ENCODE measurements at places on chromosomes 2 and 18.
A peak's percentile ranks its signal among the peaks of the same experiment; 100 is the strongest.

GRCh38 chr2:138395565-138396306, 105.8 kb upstream of the SPOPL start:
- no peak for DNase-seq

DNA sequence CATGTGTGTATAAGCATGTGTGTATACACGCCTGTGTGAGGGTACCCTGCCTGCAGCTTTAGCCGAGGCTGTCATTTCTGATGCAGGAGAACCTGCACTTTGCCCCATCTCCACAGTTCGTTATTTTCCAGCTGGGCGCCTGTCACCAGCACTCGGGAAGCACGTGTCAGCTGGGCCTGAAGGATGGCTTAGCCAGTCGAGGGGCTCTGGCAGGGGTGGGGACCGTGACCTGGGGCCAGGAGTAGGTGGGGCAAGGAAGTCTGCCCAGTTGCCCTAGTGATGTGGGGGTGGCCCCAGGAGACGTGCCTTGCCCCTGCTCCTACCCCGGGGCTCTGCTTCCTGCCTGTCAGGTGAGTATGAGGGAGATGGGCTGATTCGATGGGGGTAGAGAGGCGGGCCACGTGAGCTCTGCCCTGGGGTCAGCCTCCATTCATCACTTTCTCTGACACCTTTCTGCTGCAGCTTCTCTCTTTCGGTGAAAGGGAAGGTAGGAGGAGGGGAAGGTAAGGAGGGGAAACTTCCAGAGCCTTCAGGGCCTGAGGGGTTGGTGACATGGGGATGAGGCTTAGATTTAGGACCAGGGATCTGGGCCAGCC, 130.6 kb upstream of the SKOR2 start:
- DNase-seq = no peak

- DNase-seq = no peak
These were observed 72.7 kb downstream of the NYAP2 start for GRCh38 chr2:225472161-225472560.

- DNase-seq = no peak
These were observed 4.8 kb downstream of the TNFRSF11A start for GRCh38 chr18:62329691-62330454.

DNA sequence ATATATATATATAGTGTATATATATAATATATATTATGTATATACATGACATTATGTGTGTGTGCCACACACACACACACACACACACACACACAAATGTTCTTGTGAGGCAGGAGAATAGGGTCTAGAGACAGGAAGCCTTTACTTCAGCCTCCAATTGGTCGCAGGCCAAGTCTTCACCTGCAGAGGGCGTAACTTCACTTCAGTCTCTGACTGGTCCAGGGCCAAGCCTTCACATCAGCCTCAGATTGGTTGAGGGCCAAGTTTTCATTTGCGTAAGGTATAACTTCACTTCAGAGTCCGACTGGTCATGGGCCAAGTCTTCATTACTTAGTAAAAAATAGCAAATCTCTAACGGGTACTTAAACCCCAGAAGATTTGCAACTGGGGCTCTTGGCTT, 13.2 kb upstream of the SS18 start:
- DNase-seq = no peak

GRCh38 chr18:13300029-13300428, 81.5 kb downstream of the LDLRAD4 start:
- DNase-seq = peak; percentile 43

DNA sequence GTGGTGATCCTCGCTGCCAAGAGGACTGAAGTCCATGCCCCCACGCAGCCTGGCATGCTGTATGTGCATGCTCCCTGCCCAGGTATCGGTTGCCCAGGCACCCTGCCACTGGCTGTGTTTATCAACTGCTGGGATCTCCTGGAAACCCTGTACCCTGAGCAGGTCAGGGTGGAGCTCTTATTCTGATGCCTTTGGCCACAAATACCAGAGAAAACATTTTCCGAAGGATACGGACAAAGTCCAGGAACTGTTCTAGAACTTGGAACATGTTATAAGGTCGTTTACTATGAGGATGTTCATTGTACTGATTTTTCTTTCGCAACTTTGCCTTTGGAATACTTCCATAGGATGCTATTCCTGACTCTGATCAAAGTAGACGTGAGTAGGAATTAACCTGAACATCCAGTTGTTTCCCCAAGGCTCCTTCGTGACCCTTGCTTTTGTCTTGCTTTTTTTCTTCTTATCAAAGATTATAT, 55.2 kb downstream of the TMEM17 start:
- DNase-seq = no peak

DNA sequence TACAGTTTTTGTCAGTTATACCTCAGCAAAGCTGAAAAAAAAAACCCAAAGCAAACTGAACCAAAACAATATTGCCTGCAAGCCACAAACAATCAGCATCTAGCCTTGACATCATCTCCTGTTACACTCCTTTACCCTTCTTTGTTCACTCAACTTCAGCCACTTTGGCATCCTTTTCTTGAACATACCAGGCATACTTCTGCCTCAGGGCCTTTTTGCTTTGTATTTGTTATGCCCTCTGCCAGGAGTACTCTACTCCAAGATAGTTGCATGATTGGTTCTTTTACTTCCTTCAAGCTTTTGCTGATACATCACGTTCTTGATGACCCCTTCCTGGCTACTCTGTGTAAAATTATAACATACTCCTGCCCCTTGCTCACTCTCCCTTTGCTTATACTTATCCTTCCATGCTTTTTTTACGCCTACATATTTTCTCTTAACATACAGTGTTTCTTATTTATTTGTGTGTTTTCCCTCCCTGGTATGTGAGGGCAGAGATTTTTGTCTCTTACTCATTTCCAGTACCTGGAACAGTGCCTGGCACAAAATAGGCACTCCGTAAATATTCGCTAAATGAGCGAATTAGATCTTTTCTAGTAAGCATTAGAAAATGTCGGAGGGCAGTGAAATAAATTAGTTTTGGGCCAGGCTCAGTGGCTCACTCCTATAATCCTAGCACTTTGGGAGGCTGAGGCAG, 12.7 kb downstream of the ABI2 start:
- no peak for DNase-seq

DNA sequence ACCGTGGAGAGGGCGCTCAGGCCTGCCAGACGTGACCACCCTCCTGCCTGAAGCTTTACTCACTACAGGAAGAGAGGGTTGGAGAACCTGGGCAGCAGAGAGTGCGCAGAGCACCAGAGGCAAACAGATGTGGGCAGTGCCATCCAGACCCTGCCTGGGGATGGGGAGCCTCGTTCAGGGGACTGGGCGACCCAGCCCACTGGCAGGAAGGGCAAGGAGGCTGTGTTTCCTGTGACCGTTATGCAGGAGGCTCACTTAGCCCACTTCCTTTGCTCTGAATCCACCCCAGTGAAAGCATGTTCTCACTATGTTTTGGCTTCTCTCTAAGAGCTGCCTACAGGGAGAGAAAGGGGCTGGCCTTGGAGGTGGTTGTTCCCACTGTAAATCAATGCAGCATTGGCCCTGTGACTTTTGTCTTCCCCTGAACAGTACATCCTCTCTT, 23.0 kb upstream of the ACKR3 start:
- no peak for DNase-seq

DNA sequence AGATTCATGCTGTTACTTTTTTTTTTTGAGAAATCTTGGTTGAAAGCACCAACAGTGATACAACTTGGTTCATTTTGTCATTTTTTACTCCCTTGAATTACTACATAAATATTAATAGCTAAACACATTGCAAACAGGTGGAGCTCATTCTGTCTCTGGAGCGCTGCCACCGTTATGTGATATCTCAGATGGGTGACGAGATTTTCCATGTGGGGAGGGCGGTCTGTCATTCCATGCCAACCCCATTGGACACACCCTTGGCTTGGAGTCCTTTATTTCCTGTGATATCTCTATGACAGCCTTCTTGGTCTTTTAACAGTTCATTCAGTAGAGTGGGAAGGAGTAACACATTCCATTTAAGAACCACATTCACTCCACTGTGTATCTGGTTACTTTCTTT, 794.8 kb downstream of the SATB2 start:
- DNase-seq = no peak

DNA sequence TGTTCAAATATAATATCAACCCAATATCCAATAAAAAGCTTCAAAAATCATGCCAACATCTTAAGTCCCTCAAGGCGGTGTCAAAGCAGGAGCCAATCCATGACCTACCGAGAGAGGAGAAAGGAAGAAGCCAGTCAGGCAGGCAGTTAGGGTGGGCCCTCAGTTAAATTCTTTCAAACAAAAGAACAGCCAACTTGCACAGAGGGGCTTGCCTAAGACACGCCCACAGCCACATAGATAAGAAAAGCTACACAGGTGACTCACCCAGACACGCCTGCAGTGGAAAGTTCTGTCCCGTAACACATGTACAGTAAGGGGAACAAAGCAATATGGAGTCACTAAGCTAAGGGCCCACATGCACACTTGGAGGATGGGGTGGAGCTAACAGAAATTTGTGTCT, 61.3 kb downstream of the SP110 start:
- no peak for DNase-seq

- no peak for DNase-seq
These were observed 395.3 kb downstream of the TSN start for GRCh38 chr2:122150524-122151280.

DNA sequence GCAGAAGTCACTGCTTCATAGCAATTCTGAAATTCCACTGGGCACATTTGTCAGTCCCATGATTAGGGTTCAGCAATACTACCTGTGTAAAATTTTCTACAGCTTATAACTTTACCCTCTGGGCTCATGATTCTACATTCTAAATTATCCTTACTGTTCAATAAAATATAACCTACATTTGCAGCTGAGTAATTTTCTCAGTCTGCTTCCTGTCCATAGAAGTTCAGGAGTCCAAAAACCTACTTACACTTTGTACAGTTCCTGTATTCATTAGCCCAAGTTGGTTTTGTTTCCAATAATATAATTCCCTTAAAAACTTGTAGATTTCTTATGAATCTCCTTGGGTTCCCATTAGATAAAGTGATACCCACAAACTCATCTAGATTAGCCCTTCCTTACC, 295.3 kb downstream of the SP3 start:
- DNase-seq = no peak

GRCh38 chr18:44654573-44654972, 26.1 kb upstream of the SETBP1 start:
- DNase-seq = no peak

- DNase-seq = no peak
These were observed 46.6 kb downstream of the SMAD2 start for GRCh38 chr18:47883771-47884413.

DNA sequence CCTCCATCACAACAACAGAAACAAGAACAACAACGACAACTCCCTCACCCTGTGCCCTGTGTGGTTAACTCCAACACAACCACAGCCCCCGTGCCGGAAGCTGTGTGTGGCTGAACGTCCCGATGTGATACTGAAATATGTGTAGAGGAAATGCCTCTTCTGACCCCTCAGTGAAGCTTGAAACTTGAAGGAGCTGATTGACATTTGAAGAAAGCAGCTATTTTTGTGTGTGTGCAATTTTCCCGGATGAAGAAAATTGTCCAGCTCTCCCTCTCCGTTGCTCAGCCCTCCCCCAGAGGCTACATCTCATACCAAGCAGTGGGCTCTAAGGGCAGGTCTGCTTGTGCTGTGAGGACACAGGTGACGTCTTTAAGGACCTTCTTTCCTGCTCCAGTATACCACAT, 173.8 kb downstream of the ICOS start:
- DNase-seq = no peak

GRCh38 chr2:100425107-100425506, 7.6 kb upstream of the CHST10 start:
- no peak for DNase-seq

DNA sequence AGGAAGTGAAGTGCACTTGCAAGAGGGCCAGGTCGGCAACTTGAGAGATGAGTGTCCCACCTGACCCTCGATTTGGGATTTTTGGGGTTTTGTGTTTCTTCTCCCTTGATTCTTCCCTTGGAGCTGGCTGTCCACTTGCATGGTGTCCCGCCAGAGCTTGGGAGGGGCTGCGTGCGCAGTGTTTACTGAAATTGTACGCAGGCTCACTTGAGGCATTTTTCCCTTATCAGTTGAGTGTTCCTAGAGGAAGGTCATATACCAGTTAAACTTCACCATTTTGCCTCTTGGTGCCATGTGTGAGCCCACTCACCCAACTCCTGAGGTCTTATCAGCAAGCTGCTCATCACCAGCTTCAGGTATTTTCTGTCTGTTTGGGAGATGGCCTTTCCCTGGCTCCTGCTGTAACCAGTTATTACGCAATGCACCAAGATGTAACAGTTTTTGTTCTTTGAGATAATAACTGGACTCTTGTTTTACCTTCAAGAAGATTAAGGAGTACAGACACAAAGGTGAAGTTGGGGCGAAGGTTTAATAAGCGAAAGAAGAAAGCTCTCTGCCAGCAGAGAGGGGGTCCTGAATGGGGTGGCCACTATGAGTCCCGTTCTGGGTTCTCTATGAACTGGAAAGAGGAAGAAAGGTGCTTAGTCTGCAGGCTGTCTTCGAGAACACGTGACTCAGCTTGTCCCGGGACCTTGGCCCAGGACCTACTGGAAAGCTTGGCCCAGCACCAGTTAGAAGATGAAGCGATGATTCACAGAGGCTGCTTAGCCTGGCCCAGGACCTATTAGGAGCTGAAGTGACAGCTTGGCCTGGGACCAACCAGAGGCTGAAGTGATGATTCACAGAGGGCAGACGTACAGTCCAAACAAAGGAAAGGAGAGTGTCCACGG, 21.5 kb upstream of the TXNL4A start:
- DNase-seq = no peak

DNA sequence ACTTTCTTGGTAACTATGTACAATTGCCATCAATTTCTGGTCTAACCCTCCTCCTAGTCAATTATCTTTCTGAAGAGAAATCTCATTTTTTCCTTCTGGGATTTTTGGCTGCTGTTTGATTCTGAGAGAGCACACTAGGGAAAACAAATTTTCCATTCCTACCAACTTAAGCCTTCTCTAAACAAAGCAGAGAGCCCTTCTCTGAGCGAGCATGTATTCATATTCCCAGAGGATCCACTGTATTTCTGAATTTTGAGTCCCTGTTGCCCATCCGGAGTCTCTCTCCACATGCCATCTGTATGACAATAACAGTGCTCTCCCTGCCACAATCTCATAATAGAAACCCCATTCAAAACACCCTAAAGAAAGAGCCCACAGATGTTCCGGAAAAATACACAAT, 78.5 kb downstream of the MAIP1 start:
- peak; percentile 14 for DNase-seq

DNA sequence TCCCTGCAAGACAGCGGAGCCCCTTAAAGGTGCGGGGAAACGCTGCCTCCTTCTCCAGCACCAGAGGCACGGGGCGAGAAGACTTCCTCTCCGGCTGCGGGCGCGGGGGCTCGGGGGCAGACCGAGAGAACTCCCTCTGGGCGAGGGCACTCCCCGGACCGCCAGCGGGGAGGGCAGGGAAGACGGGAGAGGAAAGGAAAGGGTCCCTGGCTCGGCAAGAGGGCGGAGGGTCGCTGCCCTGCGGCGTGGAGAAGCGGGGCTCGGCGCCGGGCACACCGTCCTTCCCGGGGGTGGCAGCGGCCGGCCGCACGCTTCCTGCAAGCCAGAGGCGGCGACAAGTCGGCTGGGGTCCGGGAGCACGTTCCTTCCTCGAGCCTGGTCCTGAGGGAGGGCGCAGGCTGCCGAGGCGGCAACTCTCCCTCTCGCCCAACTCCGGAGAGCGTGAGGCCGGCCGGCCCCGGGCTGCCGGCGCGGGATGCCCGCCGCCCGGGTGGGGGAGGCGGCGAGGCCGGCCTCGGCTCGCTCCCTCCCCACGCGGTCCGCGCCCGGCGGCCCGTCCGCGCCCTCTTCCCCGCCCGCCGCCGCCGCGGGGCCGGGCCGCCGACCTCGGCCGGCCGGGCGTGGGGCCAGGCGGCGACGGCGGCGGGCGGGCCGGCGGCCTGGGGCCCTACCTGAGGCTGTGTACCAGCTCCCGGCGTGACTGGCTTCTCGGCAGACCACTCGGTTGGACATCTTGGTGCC, 1.1 kb downstream of the MEMO1 start:
- DNase-seq = no peak

- DNase-seq = no peak
These were observed 127.3 kb upstream of the NYAP2 start for GRCh38 chr2:225272173-225272572.
